NCI-H524 treated with DMSO at 0.1 percent for 48 hours (cell line): ENCODE measurements at places on chromosomes 7 and 10.

DNA sequence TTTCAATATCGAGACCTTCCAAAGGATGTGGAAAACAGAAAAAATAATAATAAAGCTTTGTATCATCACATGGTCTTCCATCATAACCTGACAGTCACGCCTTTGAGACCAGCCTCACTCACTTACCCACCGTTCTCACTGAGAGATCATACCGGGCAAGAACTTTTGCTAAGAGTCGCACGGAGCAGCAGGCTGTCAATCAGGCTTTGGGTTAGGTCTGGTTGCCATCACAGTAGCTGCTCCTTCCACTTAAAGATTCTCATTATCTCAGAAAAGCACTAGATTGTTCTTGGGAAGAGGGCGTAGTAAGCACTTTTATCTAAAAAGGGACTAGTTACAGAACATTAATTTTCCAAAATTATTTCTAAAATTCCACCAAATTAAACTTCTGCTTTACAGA lies 2.0 kb downstream of the RELN start:
- no peak for DNase-seq

GRCh38 chr10:69088801-69089501 lies 1.0 kb downstream of the SRGN start:
- DNase-seq, result no peak

GRCh38 chr10:11475831-11476434 lies 135.5 kb downstream of the USP6NL start:
- no peak for DNase-seq

- peak; percentile 70 for DNase-seq
These were observed 230.1 kb downstream of the WDR11 start for GRCh38 chr10:121081306-121081705.

DNA sequence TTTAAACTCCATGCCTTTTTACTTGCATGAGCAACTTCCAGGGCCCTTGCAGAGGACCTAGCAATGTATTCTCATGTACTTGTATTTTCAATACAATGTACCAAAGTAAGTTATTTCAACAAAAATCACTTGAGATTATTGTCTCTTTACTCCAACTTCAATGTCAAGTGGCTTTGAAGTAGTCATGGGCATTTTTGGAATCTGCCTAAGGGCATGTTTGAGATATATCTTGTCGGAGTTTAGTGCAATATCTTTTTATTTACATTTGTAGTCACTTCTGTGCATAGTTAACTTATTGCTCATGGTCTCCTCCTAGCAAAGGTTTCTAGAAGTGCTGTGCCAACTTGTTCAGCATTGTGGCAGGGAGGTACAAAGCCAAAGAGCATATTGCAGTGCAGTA lies 508.7 kb upstream of the SEMA3D start:
- no peak for DNase-seq

- DNase-seq, result no peak
These were observed 55.6 kb upstream of the ARID5B start for GRCh38 chr10:61845950-61846268.

DNA sequence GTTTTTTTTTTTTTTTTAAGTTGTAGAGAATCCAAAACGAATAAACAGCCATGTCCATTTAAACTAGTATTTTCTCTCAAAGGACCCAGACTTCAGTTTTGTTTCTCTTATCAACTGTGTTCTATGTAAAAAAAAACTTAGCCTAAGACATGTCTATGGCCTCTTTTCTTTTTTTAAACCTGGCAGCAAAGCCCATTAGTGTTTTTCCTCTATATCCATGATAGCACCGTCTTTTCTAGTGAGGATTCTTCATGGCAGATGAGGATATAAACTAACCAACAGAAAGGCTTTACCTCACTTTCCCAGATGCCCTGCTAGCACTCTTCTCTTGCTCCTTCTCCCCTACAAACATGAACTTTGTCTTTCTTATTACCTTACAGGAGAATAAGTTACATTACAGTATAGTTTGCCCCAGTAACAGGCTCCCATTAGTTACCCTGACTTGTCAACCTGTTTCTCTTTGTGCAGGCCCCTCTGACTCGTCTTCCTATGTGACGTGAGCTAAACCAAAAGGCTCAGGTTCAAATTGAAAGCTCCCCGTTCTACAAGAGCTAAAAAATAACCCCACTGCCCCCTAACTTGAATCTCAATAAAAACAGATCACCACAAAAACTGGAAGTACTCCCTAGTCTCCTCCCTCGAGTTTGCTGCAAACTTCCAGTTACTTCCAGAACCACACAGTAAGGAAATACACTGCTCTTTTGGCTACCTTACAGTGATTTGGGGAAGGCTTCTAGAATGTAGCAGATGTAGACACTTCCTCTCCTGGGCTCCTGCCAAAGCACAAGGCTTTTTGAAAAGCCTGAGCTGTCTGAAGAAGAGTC lies 20.1 kb downstream of the P4HA1 start:
- DNase-seq, result no peak

GRCh38 chr7:114334989-114335388 lies 79.6 kb upstream of the FOXP2 start:
- no peak for DNase-seq

GRCh38 chr7:93402944-93403343 lies 170.8 kb downstream of the VPS50 start:
- DNase-seq, result no peak

DNA sequence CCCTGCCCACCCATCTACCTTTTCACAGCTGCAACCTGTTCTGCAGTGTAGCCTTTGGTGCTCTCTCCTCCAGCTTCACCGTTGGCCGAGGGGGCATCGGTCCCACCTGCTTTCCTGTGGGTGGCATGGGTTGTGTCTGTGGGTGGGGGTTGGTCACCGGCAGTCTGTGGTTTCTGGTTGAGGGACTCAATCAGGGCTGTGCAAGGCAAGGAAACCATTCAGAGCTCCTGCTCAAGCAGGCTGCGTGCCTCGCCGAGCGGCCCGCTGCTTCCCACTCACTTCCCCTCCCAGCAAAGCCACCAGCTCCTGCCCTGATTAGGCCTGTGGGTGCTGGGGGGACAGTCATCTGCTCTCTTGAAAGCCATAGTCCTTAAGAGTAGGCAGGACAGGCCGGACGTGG lies 9.8 kb downstream of the DNAJB12 start:
- DNase-seq, result no peak

- no peak for DNase-seq
These were observed 17.5 kb downstream of the TUBAL3 start for GRCh38 chr10:5387169-5387568.

- DNase-seq, result no peak
These were observed 10.1 kb downstream of the ELFN1 start for GRCh38 chr7:1679966-1680730.

- no peak for DNase-seq
These were observed 38.2 kb downstream of the WNT2 start for GRCh38 chr7:117284692-117285091.

GRCh38 chr10:12156367-12157123 lies 27.1 kb downstream of the SEC61A2 start:
- DNase-seq, result no peak

DNA sequence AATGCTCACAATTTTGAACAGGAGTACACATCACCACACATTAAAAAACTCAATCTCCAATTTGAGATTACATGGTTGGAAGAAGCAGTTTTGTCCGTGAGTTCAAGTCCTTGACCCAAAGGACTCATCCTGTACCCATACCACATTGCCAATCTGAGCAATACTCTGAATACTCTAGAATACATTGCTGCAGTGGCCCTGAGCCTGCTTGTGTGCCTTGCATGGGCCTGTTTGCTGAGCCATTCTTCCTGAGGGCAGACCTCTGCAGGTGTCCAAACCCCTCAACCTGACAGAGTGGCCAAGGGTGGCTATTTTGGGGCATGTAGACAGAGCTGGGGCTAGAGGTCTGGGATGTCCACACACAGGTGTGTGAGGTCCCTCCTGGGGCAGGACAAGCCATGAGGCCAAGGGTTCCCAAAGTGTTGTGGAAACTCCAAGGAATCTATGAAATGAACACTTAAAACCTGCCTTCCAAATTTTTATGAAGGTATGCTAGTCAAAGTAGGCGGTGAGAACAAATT lies 15.5 kb downstream of the AGMO start:
- DNase-seq, result no peak

DNA sequence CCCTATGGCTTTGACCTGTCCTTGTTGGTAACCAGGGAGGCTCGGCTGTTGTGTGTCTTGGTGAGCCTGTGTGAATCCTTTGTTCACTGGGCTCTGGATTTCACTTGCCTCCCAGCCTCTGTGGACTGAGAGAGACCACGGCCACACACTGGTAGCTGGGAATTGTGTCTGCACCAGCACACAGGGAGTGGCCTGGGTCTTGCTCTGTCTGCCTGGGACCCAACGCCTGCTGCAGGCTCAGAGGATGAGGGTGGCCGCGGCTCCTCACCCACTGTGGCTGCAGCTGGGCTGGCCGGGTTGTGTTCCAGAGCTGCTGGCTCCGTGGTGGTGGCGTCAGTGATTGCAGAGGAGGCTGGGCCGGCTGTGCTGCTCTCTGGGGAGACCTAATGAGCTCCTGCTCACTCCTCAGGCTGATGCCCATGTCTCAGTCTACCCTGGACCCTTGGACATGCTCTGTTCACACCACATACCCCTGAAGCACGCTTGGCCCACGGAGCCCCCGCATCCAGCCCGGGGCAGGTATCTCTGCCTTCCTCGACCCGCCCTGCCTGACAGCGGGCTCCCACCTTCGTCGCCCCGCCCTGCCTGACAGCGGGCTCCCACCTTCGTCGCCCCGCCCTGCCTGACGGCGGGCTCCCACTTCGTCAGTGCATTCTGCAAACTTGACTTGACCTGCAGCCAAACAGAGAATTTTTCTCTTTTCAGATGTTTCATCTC lies 328.5 kb downstream of the ADARB2 start:
- no peak for DNase-seq

GRCh38 chr10:121710207-121710606 lies 112.0 kb upstream of the FGFR2 start:
- DNase-seq, result no peak

GRCh38 chr10:117553815-117554172 lies 11.2 kb downstream of the EMX2 start:
- DNase-seq, result no peak

- DNase-seq, result no peak
These were observed 9.1 kb downstream of the TMEM270 start for GRCh38 chr7:73870041-73870492.

DNA sequence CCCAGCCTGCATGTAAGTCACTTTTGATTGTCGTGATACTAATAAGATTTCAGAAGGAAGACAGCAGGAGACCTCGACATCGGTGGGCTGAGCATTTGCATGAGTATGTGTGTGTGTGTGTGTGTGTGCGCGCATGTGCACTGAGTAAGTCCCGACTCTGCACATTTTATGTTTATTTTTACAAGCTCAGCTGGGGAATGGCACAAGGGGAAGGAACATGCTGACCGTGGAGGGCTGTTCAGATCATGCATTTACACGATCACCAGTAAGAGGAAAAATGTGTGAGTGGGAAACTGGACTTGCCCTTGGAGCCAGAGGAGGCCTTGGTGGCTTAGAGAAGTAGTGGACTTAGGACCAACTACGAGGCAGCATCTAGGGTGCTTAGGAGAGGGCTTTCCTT lies 41.3 kb downstream of the IL2RA start:
- DNase-seq, result no peak

DNA sequence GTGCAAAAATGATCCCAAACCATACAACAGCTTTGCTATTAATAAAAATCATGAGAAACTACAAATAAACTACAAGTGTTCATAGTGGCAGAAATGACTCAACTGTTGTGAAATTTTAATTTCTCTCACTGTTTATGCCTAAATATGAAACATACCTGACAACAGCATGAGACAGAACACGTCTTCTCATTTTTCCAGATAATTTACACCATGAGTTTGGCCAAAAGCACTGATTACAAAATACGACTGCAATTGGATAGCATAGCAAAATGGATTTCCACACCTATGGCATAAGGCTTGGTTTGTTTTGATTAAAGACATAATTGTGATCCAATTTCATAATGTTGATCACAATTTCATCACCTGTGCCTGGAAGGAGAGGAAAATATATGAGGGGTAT lies 608.6 kb downstream of the GATA3 start:
- no peak for DNase-seq

GRCh38 chr10:113751181-113751732 lies at the start of gene PLEKHS1:
TSS of gene PLEKHS1 (plus strand) at chr10:113751682. CDS start at chr10:113755278, 3,596 bp downstream.
- no peak for DNase-seq

GRCh38 chr7:28509251-28510025 lies 97.1 kb downstream of the CREB5 start:
- DNase-seq, result no peak

GRCh38 chr10:28180654-28181053 lies 122.2 kb downstream of the MPP7 start:
- no peak for DNase-seq

DNA sequence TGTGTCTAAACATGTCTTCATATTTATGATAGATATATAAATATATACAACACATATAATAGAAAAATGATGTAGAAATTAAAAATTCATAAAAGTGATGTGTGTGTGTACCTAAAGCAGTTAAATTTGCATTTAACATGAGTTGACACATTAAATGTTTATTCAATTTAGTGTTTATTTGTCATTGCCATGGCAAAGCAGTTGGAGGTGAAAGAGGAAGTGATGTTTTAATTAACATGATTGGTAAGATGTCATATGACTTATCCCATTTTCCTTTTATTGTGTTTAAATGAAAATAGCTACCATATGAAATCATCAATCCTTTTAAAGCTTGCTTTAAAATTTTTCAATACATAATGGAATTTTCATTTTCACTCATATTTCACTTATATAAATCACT lies 452.6 kb downstream of the SUGCT start:
- DNase-seq, result no peak

DNA sequence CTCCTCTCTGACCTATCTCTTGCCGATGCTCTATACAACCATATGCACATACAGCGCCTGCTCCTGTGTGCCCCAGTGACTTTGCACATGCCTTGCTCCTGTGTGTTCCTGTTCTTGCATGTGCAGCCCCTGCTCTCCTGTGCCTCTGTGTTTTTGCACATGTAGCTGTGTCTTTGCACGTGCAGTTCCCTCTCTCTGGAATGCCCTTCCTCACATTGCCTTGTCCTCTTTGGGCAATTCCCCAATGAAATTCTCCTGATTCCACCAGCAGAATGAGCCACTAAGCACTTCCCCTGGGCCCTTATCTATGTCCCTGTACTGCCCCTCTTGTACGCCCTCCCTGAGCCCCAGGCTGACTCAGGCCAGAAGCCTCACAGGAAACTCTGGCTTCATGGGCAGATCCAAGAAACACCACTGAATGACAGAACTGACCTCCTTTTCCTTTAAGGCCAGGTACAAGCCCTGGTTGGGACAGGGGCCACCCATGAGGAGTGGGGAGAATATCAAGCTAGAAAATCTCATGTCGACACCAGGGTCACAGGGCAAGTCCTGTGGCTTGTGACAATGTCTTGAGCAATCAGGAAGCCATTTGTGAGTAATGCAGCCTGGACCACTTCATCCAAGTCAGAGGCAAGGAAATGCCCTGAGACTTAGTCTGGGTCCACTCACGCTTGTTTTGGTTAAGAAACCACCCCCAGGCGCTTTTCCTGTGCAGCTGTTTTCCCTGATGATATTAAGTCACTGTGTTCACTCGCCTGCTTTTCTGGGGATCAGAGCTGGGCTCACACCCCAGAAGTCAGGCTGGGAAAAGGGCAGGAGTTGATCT lies 1.9 kb upstream of the ARHGAP22 start:
- DNase-seq, result no peak

GRCh38 chr10:86547296-86547695 lies 25.7 kb upstream of the WAPL start:
- no peak for DNase-seq

GRCh38 chr7:4137552-4137951 lies 544.5 kb upstream of the FOXK1 start:
- no peak for DNase-seq
